ENCODE measurements at places on chromosomes 7 and 10.
A peak's percentile ranks its signal among the peaks of the same experiment; 100 is the strongest.

DNA sequence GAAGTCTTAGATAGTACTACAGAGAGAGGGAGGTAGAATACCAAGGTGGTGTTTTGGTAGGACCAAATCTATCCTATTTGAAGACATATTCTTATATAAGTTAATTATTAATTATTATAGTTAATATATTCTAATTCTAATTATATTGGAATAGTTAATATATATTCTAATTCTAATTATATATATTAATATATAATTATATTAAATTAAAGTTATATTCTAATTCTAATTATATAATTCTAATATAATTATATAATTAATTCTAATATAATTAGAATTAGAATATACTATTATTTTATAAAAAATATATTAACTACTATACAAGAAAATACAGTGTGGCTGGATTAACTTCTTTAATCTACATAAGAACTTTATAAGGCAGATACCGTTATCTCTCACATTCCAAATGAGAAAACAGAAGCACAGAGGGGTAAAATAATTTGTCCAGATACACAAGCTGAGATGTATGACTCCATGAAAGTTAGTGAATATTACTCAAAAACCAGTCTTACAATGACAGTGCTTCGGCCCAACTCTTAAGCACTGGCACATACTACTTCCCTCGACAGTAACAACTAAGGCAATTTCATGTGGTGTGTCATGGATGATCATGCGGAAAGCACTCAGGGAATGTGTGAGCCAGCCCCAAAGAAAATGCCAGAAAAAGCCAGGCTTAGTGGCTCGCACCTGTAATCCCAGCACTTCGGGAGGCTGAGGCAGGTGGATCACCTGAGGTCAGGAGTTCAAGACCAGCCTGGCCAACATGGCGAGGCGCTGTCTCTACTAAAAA is 42.6 kb downstream of the TYW1B start:
- DNase-seq, result no peak

GRCh38 chr10:24907956-24908355 is 44.5 kb downstream of the PRTFDC1 start:
- DNase-seq, result no peak

GRCh38 chr10:44047361-44047760 is 337.5 kb downstream of the CXCL12 start:
- no peak for DNase-seq

- no peak for DNase-seq
These were observed 42.6 kb downstream of the GPR37 start for GRCh38 chr7:124723012-124723411.

DNA sequence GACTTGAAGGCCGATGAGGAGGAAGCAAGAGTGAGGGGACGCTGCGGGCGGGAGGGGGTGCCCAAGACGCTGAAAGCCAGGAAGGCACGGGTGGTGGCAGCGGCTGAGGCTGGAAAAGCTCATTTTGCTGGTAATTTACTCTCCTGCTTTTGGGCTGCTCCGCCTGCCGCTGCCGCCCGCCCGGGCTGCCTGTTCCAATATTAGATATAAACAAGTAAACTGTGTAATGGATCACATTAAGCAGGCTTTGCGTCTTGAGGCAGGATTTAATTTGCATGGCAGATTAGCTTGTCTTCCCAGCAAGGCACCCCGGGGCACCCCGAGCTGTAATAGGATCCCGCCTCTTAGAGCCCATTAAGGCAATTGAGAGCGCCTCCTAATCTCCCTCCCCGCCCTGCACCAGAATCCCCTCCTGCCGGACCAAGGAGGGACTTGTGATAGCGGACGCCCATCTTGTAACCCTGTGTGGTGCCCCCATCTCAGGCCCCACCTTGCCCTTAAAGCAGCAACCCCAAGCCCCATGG is 46.1 kb upstream of the SLF2 start:
- DNase-seq, result no peak

DNA sequence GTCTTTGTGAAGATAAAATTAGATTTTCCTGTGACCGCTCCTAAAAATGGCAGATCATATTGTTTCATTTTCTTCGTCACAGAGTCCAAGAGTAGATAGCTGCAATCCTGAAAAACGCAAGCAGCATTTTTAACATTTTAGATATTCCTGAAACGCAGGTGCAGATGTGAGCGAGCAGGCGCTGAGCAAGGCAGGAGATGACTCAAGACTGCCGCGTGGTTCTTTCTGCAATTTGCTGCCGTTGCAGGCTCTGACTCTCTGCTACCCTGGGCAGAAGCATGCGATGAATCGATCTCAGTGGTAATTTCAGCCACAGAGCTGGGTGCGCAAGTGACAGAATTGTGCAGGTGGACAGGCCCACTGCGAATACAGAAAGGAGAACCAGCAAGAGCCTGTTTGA is 331.9 kb downstream of the ACTR3B start:
- DNase-seq, result no peak

- DNase-seq, result no peak
These were observed 53.0 kb downstream of the PARP12 start for GRCh38 chr7:140009735-140010134.

- no peak for DNase-seq
These were observed 8.7 kb downstream of the DUSP5 start for GRCh38 chr10:110506448-110506847.

DNA sequence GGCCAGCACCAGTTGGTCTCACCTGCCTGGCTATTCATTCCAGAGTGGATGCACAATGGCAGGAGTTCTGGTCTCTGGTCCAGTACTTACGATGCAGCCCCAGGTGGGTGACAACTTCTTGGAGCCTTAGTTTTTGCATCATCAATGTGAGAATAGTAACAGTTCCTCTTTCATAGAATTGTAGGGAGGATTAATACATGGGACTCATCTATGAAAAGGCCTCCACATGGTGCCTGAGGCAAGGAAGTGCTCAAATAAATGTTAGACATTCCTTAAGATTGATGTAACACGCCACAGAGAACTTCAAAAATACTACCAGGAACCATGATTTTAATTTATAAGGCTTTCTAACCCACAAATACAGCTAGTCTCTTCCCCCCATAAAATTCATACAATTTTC is 120.1 kb upstream of the CHST15 start:
- DNase-seq, result no peak

GRCh38 chr10:12098966-12099365 is 30.2 kb downstream of the DHTKD1 start:
- DNase-seq, result no peak

GRCh38 chr7:85324145-85324799 is 137.4 kb upstream of the SEMA3D start:
- no peak for DNase-seq

DNA sequence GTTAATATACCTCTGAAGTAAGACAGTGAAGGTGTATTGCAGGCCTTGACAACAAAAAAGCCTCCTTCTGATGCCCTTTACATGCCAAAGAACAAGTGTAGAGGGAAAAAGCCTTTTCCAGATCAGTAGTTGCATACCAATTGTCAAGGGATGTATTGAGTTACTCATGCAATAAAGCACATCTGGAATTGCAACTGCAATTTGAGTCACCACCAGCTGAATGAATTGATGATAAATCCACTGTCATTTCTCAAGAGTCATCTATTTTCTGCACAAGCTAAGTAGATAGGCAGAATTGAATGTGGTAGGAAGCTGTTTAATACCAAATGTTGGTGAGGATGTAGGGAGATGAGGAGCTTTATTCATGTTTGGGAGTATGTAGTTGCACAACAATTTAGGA is 325.9 kb upstream of the SMIM30 start:
- no peak for DNase-seq

DNA sequence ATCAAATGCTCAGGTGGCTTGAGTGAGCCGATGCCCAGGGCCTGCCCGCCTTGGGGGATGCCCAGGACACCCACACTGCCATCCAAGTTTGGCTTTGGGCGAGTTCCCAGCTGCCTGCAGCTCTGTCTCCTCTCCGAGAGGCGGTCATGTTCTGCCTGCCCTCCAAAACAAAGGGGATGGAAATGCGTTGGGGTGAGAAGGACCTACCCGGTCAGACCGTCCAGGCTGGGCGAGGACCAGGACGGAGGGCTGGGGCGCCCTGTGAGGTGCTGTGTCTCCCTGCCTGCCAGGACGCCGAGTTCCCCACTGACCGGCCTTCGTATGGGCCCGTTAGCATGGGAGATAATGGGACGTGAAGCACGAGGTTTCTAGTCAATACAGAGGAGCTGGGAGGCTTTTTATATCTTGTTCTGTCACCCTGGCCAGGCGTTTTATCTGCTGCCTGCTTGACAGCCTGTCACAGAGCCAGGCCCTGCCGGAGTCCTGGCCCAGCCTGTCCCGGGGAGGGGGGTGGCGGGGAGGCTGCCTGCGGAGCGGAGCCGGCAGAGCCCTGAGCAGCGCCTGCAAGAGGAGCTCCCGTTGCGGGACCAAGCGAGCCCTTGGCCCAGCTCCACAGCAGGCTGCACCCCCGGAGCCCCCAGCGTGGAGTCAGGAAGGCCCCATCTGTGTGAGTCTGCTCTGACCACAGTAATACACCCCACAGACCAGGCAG is 22.0 kb upstream of the ELFN1 start:
- DNase-seq, result no peak

DNA sequence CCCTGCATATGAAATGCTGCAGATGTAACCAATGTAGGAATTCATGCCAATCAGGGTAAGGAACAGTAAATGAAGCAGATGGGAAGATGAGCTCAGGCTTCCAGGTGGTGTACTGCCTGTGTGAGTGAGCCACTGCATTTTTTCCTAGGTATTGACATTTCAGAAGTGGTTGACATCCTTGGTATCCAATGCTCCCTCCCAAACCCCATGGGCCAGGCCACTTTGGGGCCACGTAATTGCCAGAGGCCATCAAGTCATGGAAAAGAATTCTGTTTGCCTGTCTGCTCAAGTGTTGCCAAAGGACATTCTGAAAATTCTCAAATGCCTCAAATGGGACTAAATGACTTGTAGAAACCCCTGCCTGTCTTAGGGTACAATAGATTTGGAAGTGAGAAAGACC is 384.6 kb downstream of the GATA3 start:
- DNase-seq, result no peak

GRCh38 chr10:126939706-126940105 is 34.5 kb downstream of the DOCK1 start:
- no peak for DNase-seq

- no peak for DNase-seq
These were observed 975.8 kb upstream of the LRRTM3 start for GRCh38 chr10:65950075-65950474.

DNA sequence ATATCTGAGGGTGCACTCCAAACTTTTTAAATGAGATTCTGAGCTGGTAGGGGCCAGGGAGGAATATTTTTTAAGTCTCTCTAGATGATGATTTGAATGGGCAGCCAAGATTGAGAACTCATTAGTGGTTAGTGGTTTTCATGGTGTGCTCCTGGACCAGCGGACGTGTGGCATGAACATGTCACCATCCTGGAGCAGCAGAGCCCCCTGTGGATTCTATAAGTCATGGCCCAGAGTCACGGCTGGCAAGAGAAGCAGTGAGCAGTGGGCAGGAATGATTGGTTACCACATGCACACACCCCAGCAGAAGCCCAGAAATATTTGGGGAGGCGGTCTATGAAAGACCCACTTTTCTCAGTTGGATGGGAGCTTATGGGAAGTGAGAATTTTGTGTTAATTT is 21.2 kb upstream of the UCN3 start:
- DNase-seq, result peak; percentile 5

DNA sequence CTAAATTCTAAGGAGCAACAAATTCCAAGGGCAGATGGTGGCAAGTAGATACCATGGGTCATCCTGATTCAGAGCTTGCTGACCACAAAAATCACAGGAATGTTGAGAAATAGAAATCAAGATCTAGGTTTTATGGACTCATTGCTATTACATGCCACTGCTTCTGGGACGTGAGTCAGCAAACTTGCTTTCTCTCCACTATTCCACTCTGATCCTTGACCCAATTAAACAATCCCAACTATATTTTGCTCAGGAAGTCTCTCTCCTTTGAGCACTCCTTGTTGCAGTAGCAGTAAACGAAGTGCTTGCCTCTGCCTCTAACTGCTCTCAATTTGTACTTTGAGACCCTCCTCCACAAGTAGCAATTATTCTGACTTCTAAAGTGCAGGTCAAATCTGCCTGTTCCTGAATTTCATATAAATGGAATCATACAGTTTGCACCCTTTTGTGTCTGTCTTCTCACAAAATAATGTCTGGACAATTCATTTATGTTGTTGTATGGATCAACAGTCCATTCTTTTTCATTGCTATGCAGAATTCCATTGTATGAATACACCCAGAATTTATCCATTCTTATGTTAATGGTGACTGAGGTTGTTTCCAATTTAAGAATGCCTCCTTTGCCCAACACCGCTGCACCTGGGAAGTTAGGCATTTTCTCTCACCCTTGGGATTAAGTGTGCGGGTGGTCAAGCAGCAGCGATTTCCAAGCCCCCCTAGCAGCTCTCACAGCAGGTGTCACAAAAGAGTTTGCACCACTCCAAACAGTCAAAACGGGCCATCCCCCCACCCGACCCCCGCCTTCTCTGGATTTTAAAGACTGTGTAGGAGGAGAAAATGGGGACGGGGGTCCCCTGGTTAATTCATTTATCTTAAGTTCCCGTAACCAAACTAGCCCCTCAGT is 35.9 kb downstream of the ACSM6 start:
- no peak for DNase-seq

DNA sequence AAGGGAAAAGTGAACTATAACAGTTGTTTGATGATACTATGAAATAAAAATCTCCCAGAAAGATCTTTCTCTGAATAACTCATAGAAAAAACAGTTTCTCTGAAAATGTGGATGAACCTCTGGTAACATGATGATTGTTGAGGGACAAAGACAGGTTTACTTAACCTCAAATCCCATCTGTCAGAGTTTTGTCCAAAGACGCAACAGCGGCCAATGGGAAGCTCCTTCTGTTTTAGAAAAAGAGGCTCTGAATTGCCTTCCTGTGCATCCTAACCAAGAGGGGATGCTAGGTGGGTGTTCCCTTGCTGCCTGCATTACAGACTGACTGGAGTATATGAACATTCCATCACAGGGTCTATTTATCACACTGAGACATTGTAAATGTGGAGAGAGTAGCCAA is 8.9 kb upstream of the HYCC1 start:
- DNase-seq, result no peak

DNA sequence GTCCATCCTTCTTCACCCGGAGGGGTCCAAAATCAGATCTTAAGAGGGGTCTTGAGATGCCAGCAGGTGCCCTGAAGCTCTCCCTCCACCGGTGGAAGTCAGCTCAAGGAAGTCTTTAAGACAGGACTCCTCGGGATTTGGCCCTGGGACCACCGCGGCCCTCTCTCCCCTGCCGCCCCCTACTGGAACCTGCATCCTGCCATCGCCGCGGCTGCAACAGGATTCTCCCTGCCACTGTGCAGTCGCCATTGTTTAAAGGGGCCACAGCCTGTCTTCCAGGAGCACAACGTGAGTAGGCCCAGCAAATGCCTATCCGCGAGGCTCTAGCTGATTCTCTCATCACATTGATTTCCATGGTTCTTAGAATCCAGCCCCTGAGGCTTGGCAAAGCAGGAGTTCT is 324.3 kb downstream of the ZNF716 start:
- no peak for DNase-seq
